RWPE1 (cell line): ENCODE measurements at places on chromosomes 4 and X.

DNA sequence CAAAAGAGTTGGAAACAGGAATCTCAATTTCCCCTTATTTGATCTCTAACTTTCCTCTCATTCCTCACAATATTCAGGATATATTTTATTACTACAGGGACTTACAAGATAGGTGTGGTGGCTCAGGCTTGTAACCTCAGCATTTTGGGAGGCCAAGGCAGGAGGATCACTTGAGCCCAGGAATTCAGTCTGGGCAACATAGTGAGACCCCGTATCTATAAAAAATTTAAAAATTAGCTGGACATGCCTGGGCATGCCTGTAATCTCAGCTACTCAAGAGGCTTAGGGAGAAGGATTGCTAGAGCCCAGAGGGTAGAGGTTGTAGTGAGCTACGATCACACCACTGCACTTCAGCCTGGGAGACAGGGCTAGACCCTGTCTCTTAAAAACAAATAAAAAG, 200.4 kb downstream of the CAMK2D start:
- no peak for DNase-seq

DNA sequence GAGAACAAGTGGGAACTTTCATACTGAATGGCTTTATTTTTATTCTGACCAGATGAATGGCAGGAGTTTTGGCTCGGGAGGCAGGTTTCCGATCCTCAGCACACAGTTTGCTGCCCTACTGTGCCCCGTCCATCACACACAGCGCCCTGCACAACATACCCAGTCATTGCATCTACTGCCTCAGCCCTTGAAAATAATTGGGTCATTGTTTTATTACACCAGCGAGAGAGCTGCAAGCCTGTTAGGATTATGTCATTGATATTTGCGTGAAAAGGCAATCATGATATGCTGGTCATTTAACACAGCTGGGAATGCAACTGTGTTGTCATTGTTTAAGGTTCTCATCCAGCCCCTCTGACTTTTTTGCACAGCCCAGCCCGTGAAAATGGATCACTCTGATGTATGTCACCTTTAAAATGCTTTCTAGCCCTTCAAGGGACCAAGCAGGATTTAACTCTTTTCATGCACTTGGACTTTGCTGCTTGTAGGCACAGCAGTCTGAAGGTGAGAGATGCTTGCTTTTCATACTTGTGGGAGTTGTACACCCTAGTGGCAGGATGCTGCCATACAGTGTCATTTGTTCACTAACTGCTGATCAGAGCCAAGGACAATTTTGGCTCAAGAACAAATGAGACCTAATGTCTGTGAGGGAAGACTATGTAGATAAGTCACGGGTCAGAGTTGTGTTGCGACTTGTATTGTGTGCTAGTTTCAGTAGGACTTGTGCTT, 62.3 kb downstream of the RTL9 start:
- no peak for DNase-seq

DNA sequence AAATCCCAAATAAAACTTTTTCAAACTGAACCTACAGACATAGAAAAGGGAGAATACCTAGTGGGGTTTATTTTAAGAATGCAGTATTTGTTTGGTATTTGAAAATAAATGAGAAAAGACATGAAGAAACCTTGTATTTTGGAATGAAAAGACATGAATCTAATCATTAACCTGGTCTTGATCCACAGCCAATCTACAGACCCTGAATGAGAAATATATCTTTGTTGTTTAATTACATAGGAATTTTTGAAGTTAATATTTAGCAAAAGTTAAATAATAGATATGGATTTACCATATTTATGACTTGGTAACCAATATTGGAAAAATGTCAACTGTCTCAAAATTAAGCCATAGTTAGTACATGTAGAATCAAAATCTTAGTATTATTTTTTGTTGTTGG, 76.8 kb downstream of the MAGEA10 start:
- no peak for DNase-seq

DNA sequence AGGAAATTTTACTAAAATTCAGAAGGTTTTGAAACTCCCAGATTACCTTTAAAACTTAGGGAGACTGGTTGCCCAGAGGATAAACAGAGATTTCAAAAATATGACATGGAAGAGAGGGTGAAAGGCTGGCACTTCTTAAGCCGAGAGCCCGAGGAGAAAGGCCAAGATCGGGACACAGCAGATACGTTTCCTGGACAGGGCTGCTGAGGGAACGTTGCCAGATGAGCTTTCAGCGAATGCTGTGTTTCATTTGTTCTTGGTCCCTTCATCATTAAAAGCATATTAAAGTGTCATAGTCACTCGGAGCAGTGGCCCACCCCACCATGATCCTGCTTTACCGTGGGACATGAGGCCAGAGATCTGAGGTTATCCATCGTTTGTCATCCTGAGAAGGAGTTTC, 37.9 kb upstream of the STOX2 start:
- no peak for DNase-seq

- DNase-seq = no peak
Observed at GRCh38 chr4:77174426-77174825, 17.4 kb downstream of the CCNG2 start.

- no peak for DNase-seq
Observed at GRCh38 chrX:109920325-109920724, 82.6 kb upstream of the TMEM164 start.

GRCh38 chr4:80187677-80188076, 9.6 kb upstream of the PRDM8 start:
- DNase-seq = no peak

GRCh38 chrX:1027133-1027532, 185.3 kb downstream of the CRLF2 start:
- DNase-seq = no peak

- peak; percentile 71 for DNase-seq
Observed at GRCh38 chr4:170589597-170590191, 499.9 kb upstream of the AADAT start.

DNA sequence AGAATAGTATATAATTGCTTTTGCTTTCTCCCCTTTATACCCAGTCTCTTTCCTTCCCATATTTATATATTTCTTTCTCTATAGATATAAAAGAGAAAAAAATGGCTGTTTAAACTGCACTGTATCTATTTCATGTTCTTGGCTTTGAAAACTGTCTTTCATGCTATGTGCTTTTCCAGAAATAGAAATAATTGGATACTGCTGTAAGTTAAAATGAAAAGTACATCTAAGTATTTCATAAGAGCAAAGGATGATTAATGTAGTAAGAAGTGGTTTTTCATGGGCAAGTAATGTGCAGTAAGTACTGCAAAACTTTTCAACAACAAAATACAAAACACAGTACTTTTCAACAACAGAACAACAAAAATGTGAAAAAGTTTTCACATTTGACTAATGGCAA, 237.9 kb downstream of the SNCA start:
- no peak for DNase-seq

DNA sequence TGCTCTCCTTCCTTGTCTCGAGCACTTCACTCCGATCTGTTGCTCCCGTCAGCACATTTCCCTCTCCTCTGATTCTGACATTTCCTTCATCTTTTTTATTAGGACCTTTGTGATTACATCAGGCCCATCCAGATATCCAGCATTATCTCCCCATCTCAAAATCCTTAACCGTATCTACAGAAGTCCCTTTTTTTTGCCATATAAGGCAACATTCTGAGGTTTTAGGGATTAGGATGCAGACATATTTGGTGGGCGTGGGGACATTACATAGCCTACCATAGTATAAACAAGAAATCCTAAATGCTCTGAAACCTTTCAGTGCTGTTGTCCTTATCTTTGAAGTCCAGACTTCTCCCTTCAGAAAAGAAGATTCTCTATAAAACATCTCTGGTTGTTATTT, 505.0 kb upstream of the PITX2 start:
- no peak for DNase-seq
